ENCODE measurements at places on chromosomes 7 and 10.

DNA sequence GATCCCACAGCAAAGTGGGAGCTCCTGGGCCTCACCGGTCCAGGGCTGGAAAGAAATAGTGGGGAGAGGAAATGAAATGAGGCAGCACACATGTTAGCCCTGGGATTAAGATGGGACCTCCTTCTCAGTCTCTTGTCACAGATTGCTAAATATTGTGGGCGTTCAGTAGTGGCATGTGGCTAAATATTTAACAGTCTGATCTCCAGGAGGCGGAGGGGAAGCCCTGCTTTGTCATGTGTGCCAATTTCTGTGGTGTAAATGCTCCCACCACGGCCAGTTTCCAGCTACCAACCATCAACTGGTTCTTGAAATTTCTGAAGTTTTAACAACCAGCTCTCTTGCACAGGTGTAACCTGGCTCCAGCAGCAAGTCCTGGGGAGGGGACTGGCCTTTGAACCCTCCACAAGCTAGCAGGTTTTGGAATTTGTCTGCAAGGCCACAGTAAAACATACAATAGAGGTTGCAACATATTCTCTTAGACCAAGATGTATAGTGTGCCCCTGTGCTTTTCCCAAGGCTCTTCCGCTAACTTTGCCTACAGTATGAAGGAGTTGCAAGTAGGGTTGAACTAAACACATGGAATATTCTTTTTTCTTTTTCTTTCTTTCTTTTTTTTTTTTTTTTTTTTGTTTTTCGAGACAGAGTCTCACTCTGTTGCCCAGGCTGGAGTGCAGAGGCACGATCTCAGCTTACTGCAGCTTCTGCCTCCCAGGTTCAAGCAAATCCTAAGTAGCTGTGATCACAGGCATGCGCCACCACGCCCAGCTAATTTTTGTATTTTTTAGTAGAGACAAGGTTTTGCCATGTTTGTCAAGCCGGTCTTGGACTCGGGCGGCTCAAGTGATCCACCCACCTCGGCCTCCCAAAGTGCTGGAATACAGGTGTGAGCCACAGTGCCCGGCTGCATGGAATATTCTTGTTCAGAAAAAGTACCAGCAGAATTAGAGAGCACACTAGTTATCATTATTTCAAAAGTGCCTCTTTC lies 103.1 kb upstream of the PCBD1 start:
- DNase-seq, result no peak

DNA sequence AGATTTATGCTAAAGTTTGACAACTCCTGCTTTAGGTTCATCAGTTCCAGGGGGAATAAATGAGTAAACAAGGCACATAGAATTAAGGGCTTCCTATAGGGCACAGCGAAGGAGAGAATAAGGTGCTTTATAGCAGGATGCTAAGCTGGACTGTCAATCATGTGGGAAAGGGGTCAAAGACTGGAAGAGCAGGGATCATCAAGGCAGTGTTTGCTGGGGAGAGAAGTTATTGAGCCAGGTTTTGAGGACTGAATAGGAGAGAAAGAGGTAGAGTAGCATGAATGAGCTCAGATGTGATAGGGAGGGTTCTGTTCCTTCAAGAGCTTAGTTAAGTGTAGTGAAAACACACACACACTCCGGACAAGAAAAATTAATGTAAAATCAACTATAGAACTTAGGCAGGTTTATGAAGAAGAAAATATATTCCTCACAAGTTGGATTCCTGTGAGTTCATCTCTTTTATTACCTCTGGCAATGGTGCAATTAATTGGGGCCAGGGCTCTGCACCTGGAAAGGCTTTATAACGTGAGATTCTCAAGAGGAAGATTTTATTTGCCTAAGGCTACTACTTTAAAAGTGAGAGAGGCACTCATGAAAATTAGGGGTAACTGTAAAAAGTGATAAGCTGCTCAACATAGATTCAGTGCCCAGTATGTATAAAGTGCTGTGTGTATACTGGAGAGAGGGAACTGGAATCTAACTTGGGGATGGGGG lies 222.4 kb downstream of the AUTS2 start:
- DNase-seq, result no peak

- no peak for DNase-seq
These were observed 155.7 kb upstream of the HGF start for GRCh38 chr7:81925530-81925929.

- no peak for DNase-seq
These were observed 45.7 kb downstream of the IMMP2L start for GRCh38 chr7:111516612-111517011.

DNA sequence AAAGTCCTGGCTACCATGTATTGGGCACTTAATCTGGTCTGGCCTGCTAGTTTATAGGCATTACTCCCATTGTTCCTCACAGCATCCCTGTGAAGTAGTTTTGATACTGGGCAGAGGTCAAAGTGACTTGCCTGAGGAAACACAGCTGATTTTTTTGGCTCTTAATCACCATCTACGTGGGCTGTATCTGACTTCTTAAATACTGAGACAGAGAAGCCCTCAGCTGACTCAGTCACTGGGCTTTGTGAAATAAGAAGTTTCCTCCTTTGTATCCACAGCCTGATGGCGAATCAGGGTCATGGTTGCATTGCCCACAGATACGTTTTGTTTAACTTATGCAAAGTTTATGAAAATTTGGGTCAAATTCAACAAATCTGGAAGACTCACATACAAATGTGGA lies 13.2 kb downstream of the TACR2 start:
- no peak for DNase-seq

GRCh38 chr10:33947544-33947943 lies 613.1 kb upstream of the NRP1 start:
- no peak for DNase-seq

GRCh38 chr10:90224791-90225566 lies 523.6 kb downstream of the KIF20B start:
- no peak for DNase-seq

GRCh38 chr7:155865830-155866525 lies 53.7 kb upstream of the SHH start:
- no peak for DNase-seq

- no peak for DNase-seq
These were observed 76.9 kb upstream of the RET start for GRCh38 chr10:43000021-43000411.

Measured in stimulated activated CD4-positive, alpha-beta T cell treated with anti-CD3 and anti-CD28 coated beads, Interleukin-2, amount 100 ng/mL, for 48 hours (primary cell).